ENCODE measurements at places on chromosomes 11 and 22.

DNA sequence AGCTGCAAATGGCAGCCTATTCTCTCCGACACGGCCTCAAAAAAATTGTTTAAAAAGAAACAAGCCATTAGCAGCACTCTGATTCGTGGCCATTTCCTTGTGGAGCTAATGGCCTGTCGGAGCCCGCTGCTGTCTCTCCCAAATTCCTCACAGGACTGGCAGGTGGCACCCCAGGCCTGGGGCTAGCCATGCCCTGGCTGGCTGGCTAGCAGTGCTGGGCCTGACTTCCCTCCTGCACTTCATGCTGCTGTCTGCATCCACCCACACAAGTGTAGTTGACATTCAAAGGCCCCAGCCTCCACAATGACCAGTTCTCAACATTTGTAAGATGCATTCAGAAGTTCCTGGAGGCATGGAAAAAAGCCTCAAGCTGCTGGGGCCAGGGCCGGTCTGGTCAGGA is 61.5 kb downstream of the SMCO4 start:
- no peak for DNase-seq

DNA sequence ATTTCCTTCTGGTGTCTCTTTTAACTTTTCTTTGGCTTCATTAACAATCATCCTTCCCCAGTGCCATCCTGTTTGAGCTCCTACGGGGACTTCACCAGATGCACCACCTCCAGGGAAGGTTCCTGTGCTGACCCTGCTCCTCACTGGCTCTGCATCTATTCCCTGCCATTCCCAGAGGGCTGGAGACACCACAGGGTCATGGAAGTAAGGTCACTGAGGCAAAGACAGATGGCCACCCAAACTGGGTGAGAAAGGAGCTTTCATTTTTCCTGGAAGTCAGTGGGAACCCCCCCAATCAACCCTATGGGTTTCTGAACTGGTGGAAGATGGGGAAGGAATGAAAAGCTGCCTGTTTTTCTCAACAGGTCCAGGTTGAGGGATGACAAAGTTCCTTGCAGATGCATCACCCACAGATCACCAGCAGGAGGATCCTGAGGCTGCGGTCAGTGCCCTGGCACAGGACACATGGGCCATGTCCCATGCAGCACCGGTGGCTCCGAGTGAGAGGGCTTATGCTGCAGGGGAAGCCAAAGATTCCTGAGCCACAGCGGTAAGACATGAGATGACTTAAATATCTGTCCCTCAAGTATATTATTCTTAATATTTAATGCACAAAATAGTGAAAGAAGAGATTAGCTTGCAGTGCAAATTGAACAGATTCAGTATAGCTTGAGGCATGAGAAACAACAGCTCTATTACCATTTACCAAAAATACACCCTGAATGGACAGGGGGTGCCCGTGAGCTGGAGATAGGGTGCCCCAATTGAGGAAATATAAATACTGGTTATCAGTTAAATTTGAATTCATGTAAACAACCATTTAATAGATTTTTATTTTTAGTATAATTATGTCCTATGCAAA is 73.0 kb upstream of the VPREB1 start:
- peak; percentile 28 for DNase-seq

GRCh38 chr11:134916421-134917213 is 504.6 kb upstream of the B3GAT1 start:
- no peak for DNase-seq

- DNase-seq, result no peak
Observed at GRCh38 chr11:123924027-123924426, 15.4 kb upstream of the OR4D5 start.

DNA sequence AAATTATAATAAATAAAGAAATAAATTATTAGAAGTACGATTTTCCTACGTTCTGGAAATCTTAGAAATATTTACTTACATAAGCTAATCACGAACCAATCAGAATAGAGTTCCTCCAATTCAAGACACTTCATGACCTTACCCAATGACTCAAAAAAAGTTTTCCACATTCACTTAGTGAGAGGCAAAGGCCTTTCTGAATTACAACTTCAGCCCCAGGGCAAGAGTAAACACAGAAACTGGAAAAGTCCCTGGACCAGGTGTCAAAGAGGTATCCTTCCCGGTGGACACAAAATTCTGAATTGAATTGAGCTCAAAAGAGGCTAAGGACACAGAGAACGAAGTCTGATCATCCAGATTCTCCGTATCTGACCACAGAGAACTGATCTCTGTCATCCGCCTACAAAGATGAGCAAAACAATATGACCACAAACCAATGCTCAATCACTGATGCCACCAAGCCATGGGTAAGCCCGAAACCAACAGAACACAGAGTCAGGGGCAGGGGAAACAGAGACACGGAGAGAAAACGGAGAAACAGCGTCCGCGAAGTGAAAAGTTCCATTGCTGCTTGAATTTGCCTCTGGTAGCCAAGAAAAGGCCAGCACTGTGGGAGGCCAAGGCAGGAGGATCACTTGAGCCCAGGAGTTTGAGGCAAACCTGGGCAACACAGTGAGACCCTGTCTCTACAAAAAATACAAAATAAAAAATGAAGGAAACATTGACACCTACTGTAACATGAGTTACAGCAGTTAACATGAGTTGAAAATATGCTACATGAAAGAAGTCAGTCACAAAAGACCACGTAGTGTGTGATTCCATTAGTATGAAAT is 6.8 kb downstream of the BID start:
- no peak for DNase-seq

- no peak for DNase-seq
Observed at GRCh38 chr11:17811352-17811751, 76.8 kb downstream of the KCNC1 start.

DNA sequence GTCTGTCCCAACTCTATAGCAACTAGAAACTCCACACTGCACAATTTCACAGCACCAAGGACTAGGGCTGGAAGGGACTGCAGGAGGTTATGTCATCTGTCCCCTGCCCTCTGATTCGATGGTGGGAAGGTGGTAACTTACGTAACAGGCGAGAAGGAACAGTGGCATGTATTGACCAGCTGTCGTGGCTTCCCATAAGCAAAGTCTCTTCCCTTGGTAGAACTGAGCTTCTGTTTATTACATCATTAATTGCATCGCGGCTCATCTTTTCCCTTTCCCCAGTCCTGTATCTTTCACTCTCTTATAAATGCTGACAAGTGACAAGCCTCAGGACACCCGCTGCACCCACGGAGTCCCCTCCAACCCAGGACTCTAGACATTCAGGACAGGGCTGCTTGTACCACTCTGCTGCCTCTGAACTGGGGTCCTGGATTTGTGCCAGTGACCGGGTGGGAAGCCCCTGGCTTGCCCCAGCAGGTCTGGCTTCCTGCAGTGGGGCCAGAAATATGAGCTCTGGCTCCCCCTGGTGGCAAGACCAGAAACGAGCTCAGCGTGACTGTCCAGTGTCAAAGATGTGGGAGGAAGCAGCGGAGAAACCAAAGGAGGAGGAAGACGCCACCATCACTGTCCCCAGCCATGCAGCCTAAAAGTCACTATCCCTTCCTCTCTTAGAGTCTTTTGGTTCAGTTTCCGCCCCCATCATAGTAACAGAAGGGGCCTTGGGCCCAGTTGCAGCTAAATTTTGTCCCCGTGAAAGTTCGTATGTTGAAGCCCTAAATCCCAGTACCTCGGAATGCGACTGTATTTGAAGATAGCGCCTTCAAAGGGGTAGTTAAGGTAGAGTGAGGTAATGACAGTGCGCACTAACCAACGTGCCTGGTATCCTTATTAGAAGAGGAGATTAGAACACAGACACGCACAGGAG is 84.5 kb downstream of the ISX start:
- DNase-seq, result peak; percentile 74
